ENCODE measurements at places on chromosomes 7 and 10.

DNA sequence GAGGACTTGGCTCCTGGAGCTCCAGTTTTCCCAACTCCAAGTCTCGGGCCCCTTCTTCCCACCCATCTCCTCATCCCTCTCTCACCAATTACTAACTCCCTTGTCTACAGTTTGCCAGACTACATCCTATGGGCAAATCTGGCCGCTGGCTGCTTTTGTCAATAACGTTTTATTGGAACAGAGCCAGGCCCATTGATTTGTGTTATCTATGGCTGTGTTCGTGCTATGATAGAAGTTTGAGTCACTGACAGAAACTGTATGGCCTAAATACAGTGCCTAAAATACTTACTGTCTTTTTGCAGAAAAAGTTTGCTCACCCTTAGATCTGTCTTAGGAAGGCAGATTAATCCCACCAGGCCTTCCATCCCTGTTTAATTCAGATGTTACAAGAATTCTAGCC lies 71.3 kb downstream of the PIP4K2A start:
- DNase-seq: no peak

DNA sequence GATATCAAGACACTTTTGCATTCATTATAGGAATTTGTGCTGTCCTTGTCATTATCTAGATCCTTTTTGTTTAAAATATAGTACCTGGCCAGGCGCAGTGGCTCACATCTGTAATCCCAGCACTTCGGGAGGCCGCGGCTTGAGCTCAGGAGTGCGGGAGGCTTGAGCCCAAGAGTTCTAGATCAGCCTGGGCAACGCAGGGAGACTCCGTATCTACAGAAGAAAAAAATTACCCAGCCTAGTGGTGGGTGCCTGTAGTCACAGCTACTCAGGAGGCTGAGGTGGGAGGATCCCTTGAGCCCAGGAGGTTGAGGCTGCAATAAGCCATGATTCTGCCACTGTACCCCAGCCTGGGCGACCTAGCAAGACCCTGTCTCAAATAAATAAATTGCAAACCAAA lies 621 bp upstream of the MORN4 start:
- DNase-seq: peak; percentile 45

DNA sequence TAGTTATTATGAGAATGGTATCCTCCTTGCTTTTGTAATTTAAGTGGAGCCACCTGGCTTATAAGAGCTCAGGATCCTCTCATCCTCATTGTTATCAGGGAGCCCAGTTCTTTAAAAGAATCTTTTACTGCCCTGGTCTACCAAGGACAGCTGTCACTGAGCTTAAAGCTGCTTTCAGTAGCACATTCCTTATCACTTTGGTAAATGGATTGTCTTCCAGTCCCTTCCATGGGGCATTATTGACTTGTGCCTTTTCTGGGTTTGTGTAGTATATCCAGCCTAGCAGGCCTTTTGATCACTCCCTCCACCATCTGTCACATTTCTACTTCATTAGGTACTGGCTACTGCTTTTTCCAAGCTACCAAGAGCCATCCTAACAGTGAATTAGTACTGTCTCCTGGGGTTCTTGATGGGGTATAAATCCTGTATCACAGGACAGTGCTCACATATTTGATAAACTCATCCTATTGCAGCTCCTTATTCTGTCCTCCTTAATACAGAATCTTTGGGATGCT lies 208.9 kb downstream of the TMEM26 start:
- DNase-seq: no peak

DNA sequence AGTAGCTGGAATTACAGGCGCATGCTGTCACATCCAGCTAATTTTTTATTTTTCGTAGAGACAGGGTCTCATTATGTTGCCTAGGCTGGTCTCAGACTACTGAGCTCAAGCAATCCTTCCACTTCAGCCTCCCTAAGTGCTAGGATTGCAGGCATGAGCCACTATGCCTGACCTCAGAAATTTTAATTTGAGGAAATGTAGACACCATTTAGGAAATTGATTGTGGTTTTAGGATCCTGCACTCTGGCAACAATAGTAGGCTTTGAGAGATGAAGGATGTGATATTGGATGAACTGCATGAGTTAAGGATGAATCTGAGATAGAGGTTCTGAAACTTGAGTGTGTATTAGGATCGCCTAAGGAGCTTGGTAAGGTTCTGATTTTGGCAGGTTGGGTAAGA lies 66.5 kb downstream of the PPP1R9A start:
- DNase-seq: no peak

DNA sequence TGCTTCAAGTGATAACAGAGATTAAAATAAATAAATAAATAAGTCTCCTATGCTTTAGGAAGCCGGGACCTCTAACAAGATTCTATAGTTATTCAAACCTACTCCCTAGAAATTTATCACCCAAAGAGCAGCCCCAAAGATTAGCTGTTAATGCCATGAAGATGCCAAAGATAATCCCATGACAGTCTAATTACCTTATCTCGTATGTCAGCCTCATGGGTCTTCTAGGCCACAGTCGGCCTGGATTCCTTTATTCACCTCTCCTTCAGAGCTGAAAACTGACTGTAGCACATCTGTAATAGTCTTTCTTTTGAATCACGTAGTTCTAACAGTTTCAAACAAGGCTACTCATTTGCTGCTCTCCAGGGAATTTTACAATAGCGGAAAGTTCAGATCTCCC lies 24.2 kb downstream of the COL1A2 start:
- DNase-seq: no peak

GRCh38 chr10:31602541-31603234 lies 283.7 kb downstream of the ZEB1 start:
- DNase-seq: no peak

DNA sequence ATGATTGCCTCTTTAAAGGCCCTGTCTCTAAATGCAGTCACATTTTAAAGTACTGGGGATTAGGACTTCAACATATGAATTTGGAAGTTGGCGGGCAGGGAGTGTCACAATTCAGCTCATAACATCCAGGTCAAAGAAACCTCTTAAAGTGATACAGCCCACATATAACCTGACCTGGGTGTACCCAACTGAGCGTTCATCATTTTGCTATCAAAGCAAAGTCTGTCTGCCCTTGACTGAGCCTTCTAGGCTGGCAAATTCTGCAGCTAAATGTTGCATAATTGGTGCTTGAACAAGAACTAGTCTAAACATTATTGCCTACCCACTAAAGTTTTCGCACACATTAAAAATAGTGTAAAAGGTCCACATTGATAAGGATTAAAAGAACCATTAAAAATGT lies 3.7 kb downstream of the MSRB2 start:
- no peak for DNase-seq

GRCh38 chr7:144656965-144657517 lies 178.8 kb downstream of the TPK1 start:
- no peak for DNase-seq

- DNase-seq: no peak
Measured at GRCh38 chr10:385571-386300, 250.5 kb downstream of the ZMYND11 start.

DNA sequence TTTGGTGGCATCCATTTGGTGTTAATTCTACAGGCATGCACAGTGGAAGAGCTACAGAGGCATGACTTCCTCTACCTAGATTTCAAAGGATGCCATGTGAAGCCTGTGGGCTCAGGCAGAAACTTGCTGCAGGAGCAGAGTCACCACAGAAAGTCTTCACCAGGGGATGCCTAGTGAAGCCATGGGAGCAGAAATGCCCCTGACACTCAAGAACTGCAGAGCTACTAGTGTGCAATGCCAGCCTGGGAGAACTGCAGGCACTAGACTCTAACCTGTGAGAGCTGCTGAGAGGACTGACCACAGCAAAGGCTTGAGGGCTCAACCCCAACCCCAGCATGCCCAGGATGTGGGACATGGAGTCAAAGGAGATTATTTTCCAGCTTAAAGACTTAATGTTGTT lies 3.9 kb downstream of the OR9A2 start:
- no peak for DNase-seq

DNA sequence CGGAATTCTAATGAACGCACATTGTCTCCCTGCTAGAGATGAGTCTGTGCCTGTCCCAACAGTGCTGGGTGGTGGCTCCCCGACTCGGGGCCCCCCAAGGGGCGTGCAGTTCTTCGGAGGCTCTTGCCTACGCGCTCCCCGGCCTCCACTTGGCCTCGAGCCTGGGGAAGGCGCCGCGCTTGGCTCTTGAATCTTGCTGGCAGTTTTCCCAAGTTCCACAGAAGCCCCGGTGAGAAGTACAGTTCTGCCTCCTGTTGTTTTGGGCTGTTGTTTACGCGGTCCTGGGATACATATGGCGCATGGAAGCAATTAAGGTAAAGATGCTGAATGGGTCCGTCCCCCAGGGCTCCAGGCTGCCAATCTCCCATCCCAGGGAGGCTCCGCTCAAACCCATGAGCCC lies 32.6 kb upstream of the UNCX start:
- DNase-seq: no peak

- DNase-seq: no peak
Measured at GRCh38 chr10:31678575-31679516, 249.8 kb downstream of the ARHGAP12 start.

DNA sequence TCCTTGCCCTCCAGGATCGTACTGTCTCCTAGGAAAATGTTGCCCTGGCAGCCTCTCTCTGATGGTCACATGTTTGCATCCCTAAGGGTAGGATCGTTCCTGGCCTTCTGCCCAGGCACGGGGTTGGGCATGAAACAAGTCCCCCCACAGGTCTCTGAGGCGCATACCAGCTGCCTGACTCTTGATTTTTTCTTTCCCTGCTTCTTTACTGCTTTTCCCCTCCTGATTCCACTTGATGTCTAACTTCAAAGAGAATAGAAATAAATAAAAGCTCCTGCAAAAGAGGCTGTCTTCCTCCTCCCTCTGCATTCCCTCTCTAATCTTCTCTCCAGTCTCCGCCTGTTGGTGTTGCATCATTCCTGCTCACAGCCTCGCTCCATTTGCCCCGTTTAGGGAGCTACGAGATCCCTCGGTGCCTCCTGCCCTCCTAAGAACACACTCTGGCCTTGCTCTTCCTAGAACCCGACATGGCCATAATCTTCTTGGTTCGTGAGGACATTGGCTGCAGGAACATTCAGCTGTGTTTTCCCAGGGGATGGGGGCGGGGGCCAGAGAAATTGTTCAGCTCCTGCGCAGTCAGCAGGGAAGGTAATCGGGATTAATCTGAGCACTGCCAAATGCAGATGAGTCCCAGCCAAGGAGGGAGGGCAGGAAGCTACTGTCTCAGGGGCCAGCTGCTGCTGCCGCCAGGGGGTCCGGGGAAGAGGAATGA lies 26.0 kb downstream of the LEP start:
- no peak for DNase-seq

DNA sequence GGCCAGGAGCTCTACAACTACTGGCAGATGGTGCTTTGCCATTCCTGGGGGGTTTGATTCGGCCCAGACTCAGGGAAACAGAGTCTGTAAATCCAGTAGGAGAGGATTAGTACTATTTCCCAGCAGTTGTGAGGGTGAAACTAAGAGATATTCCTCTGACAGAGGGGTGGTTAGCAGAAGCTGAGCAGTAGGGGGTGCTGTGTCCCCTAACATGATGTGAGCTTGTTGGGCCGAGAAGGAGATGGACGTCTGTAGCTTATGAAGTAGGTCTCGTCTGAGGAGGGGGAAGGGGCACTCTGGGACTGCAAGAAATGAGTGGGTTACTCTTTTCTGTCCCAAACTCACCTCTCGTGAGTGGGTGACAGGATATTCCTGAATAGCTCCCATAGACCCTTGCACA lies 179.2 kb upstream of the MBL2 start:
- peak; percentile 1 for DNase-seq

GRCh38 chr7:101943889-101944600 lies 126.6 kb downstream of the CUX1 start:
- no peak for DNase-seq

- DNase-seq: no peak
Measured at GRCh38 chr7:833601-834258, 1.5 kb downstream of the SUN1 start.

GRCh38 chr7:41758321-41758720 lies 55.4 kb upstream of the INHBA start:
- no peak for DNase-seq

- peak; percentile 62 for DNase-seq
Measured at GRCh38 chr10:62023329-62023728, 121.8 kb downstream of the ARID5B start.

GRCh38 chr7:148014541-148014940 lies 576.0 kb upstream of the C7orf33 start:
- DNase-seq: no peak

GRCh38 chr7:145692237-145692950 lies 424.2 kb upstream of the CNTNAP2 start:
- DNase-seq: no peak

GRCh38 chr7:49187543-49188268 lies 263.4 kb downstream of the CDC14C start:
- no peak for DNase-seq

DNA sequence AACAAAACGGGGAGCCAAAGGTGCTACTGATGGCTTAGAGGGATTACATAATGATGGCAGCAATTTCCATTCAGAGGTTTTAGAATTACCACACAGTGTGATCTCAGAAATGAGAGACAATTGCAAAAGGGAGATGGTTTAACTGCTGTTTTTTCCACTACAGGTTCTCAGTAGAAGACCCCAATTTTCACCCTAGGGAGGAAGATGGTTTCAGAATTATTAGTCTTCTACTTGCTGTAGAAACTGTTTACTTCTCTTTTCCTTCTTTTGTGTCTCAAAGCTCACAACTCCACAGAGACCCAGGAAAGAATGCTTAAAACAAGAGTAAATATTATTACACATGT lies 226.5 kb downstream of the INHBA start:
- DNase-seq: no peak

DNA sequence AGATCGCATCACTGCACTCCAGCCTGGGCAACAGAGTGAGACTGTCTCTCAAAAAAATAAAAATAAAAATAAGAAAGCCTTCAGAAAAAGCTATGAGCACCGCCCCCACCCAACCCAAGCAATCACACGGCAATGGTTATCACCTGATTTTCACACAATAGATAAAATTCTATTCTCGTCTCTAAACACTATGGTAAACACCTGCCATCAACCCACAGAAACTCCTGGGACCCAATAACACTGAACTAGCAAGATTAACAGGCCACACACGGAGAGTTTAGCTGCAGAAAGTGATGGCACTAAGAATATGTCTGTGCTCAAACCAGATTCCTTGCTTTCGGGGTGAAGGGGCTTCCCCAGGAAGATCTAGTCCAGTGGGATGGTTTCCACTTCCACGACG lies 173.8 kb downstream of the DIP2C start:
- DNase-seq: no peak

- DNase-seq: peak; percentile 19
Measured at GRCh38 chr10:110803830-110804338, 67.8 kb upstream of the PDCD4 start.

DNA sequence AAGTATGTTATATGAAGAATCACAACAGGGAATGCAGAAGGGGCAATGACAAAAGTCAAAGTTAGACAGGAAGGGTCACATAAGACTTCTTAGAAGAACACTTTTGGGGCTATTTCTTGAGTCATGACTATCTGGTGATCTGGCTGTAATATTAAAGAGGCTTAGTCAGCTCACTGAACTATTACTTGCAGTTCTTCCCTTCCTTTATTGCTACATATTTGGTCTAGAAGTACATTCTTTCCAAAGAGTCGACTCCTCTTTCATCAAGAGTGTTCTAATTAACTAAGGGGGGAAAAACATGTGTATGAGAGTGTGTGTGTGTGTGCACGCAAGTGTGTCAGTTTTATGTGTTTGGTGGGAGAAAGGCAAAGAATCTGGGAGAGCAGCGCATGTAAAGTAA lies 247.3 kb upstream of the LRRTM3 start:
- no peak for DNase-seq

- no peak for DNase-seq
Measured at GRCh38 chr7:55476852-55477780, 95.2 kb downstream of the VOPP1 start.

GRCh38 chr7:141558544-141559183 lies 7.5 kb downstream of the AGK start:
- peak; percentile 79 for DNase-seq

- no peak for DNase-seq
Measured at GRCh38 chr10:16905320-16905719, 88.1 kb upstream of the RSU1 start.

Measured in activated CD4-positive, alpha-beta T cell treated with anti-CD3 and anti-CD28 coated beads, Interleukin-2, amount 50 U/mL, for 16 hours (primary cell).